Activated CD8-positive, alpha-beta memory T cell treated with anti-CD3 and anti-CD28 coated beads, Interleukin-2, amount 50 U/mL, for 4 hours (primary cell): ENCODE measurements at places on chromosomes 7 and 10.

DNA sequence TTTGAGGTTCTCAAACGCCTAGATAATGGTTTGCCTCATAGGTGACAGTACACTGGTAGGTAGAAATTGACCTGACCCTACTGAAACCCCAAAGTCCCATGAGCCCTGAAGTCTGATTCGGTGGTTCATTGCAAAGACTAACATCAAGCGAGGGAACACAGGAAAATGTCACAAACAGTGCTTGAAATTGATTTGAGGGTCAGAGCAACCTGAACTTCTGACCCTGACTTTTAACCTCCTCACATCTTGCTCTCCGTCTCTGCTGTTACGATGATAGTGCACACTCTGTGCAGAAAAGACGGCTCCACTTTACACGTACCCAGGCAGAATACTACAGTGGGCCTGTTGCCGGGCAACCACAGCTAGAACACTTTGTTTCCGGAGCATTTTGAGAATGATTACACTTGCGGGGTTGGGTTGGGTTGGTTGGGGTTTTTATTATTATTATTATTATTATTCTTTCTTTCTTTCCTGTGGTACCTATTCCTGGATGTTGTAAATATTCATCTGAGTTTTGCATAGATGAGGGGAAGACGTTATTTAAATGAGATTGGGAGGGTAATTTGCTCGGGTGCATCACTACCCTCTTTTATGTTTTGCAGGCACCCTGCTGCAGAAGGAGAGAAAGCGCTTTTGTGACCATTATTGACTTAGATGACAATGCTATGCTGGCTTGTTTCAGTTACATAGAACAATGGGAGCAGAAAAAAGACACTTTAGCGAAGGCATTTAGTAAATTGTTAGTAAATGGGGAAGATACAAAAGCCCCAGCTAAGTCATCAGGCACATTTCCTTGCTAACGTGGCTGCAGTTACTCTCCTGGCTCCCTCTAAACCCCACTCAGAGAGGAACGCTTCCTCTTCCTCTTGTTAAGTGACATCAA lies 438.1 kb upstream of the NRP1 start:
- DNase-seq = no peak

DNA sequence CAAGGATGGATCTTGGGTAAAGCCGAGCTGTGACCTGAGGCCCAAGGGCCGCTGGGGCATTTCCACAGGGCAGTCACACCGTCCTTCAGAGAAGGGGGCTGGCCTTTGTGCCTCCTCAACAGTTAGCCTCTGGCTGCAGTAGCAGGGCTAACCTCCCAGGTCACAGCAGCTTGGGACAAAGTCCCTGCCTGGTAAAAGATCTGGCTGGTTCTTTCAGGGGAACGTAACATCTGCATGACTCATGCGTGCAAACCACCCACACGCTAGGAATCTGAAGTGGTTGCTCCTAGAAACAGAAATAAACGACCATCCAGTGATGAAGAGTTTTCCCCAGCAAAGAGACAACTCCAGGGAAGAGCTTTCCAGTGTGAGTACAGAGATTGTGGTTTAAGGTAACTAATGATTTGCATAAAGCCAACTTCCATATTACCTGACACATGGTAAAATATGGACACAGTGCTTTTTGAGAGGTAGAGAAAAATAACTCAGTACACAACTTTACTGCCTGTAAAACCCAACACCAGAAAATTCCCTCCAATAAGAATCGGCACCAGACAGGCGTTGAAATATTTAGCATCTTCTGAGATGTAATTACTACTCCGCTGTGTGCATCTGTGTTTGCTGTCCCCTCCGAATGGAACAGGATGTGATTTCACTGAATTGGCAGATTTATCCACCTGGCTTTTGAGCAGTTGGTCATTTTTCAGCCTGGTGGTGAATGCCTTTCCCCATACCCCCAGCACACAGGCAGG lies 84.9 kb upstream of the ADRB1 start:
- no peak for DNase-seq

GRCh38 chr10:30345611-30346010 lies 3.5 kb downstream of the MTPAP start:
- DNase-seq = no peak

- no peak for DNase-seq
Measured at GRCh38 chr10:91856637-91857036, 52.6 kb downstream of the FGFBP3 start.

GRCh38 chr7:133846203-133846945 lies 280.8 kb upstream of the LRGUK start:
- DNase-seq = no peak

DNA sequence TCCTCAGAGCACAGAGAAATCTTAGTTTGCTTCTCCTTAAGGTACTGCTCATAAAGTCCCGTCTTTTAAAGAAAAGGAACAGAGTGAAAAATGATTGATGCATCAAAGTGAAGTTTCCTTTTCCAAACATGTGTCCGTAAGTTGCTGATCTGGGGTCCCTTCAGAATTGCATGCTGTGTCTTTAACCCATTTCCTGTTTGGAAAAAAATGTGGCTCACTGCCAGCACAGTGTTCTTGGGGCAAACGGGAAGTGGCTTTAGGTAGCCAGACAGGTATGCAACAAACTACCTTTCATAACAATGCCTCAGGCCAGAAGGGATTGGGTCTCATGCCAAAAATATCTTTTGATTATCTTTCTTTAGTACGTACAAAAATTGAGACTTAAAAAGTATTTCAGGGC lies 50.9 kb downstream of the TFAM start:
- DNase-seq = no peak

GRCh38 chr10:93541402-93542357 lies 24.8 kb upstream of the FFAR4 start:
- no peak for DNase-seq

DNA sequence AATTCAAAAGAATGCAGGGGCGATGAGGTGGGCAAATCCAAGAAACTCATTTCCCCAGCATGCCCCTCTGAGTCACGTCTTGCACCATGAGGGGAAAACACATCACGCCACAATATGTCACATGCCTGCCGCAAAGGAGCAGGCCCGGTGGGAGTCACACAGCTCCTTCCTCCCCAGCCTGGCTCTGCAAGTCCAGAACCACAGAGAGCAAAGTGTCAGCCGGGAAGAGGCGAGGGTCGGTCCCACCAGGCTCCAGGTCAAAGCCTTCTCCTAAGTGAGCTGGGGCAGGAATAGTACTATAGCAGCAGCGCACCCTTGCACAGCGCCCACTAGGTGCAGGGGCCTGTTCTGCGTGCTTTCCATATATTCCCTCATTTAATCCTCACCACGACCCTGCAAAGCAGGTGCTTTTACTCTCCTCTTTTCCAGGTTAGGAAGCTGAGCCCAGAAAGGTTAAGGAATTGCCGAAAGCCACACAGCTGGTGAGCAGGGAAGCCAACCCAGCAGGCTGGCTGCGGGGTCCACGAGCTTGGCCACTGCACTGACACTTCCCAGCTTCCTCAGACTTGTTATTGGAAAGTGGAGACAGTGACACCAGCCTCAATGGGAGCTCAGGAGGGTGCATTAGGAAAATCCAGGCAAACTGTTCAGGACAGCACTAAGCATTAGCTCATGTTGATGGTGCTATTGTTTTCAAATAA lies 94.0 kb upstream of the ZMIZ1 start:
- DNase-seq = peak; percentile 70

DNA sequence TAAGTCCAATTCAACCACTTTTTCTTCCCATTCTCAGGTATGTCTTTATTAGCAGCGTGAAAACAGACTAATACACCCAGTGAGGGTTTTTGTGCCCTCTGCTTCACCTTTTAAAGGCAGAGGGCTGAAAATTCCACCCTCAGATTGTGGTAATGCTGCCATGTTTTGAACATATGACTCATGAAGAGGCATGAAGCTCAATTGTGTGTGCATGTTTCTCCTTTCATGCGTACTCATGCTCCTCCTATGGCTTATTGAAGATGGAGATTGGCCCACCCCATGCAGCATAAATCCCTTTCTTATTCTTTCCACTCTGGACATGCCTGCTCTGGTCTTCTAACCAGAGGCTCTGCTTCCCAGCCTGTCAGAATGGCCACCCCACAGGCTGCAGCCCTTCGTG lies 168.0 kb upstream of the PRKCQ start:
- no peak for DNase-seq

- no peak for DNase-seq
Measured at GRCh38 chr7:48118041-48118440, 29.0 kb downstream of the UPP1 start.

- no peak for DNase-seq
Measured at GRCh38 chr10:31921031-31921430, 7.6 kb downstream of the ARHGAP12 start.

GRCh38 chr7:131959106-131959812 lies 402.8 kb upstream of the PODXL start:
- no peak for DNase-seq

GRCh38 chr7:39621784-39622411 lies 1.5 kb upstream of the RALA start:
- DNase-seq = no peak

DNA sequence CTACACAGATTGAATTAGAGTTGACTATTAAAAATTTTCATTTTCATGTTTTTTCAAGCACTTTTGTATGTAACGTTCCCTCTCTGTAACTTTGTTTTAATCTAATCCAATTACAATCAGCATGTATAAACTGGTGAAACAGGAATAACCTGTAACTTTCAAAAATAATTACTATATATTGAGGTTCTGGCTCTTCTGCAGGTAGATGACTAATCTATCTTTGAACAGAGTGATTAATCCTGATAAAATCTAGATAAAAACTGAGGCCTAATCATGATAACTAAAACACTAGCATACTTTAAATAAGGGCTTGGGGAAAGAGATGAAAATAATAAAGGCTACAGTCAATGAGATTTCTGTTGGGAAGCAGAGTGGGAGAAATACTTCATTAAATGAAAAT lies 101.6 kb upstream of the KCND2 start:
- no peak for DNase-seq

DNA sequence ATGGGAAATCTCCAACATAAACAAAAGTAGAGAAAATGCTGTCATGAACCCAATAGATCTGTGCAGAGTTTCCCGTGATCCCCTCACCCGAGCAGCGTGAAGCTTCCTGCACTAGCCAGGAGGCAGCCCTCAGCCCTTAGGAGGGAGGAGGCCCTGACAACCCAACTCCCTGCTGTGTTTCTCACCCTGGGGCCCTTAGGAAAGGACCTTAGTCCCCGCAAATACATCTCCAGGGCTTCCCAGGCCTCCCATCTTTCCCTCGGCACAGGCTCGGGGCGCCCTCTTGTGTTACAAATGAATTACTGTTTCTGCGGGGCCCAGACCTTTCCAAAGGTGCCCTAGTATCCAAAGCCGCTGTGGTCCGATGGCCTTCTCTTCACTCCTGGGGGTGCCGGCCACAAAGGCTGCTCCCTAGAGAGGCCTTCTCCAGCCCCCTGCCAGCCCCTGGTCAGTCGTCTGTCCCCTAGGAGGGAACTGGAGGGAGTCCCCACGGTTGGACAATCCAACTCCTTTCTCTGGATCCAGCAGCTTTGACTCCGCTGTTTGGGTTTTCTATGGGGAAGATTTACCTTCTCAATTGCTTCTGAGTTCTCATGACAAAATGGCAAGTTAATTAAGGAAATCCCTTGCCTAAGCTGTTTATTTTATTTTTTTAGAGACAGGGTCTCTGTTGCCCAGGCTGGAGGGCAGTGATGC lies 49.9 kb upstream of the SH2B2 start:
- DNase-seq = peak; percentile 32

DNA sequence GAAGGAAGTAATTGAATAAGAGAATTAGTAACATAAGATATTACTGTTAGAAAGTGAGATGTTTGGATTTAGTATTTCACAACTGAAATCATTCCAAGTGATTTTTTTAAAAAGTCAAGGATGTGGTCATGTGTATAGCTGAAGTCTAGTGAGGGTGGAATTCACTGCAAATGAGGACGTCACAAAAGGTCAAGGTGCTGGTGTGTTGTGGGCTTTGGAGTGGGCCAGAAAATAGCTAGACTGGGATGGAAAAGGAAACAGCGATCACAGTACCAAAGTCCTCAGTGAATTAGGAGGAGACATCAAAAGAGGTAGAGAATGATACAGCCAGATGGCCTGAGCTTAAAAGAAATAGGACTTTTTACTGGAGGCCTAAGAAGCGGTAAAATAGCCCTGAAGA lies 272.8 kb downstream of the DYNC1I1 start:
- no peak for DNase-seq

GRCh38 chr10:126160971-126161630 lies 227.2 kb downstream of the ADAM12 start:
- no peak for DNase-seq

DNA sequence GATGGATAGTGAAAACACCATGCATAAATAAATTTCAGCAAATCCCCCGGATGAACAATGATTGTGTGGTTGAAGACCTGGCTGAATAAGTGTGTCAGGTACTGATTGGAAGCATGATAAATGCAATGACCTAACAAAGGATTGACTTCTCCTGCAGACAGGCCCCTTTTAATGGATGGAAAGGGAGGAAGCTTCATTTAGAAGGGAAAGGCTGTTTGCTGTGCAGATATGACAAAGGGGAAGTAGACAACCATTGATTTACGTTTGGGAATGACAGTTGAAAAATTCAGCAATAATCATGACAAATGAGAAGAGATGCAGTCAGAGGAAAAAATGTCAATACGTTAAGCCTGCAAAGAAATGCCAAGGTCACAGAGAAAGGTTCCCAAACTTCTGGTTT lies 503.8 kb downstream of the LRMDA start:
- no peak for DNase-seq

GRCh38 chr10:108812296-108812695 lies 1111.0 kb downstream of the XPNPEP1 start:
- DNase-seq = no peak

DNA sequence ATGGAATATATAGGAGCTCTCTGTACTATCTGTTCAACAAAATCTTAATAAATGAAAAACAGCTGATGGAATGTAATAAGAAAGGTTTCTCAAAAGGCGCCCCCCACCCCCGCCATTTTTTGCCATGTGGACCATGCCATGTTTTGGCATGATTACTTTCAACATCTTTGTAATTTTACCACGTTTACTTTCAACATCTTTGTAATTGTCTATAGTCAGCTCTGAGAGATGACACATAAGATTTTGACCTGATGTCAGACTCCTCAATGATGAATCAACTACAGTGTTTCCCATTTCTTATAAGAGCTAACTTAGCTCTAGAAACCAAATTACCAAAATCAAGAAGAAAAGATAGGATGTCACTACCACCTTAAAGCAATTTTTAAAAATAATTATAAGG lies 144.9 kb upstream of the AHR start:
- no peak for DNase-seq
